Lung microvascular endothelial cell (primary cell): ENCODE measurements at places on chromosomes 13 and 19.
A peak's percentile ranks its signal among the peaks of the same experiment; 100 is the strongest.

- peak; percentile 92 for DNase-seq
Measured at GRCh38 chr13:51726446-51727193, 77.3 kb downstream of the DHRS12 start.

GRCh38 chr13:72126424-72126823 lies 259.4 kb upstream of the DACH1 start:
- DNase-seq = no peak

DNA sequence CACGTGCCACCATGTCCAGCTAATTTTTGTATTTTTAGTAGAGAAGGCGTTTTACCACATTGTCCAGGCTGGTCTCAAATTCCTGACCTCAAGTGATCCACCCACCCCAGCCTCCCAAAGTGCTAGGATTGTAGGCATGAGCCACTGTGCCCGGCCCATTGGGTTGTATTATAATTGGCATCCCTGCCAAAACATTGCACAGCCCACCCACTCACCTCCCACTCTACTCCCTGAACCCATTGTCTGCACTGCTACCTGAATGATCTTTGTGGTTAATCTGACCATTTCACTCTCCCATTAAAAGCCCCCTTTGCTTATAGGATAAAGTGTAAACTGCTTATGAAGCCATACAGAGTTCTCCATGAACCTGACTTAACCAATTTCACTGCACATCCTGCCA lies 26.3 kb upstream of the KCTD12 start:
- no peak for DNase-seq

DNA sequence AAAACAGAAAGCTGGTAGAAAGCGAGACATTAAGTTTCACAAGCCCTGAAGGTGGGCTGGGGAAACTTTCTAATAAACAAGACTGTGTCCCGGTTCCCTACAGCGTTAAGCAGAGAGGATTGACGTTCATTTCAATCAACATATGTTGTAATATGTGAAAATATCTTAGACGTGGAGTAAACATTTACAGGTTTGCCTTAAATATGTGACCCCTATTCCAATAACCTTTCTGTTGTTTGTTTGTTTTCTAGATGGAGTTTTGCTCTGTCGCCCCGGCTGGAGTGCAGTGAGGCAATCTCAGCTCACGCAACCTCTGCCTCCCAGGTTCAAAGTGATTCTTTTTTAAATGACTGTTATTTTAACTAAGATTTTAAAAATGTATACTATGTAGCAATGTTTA lies 526.2 kb downstream of the SUCLA2 start:
- no peak for DNase-seq

- DNase-seq = no peak
Measured at GRCh38 chr19:23855676-23856075, 59.0 kb upstream of the ZNF726 start.

DNA sequence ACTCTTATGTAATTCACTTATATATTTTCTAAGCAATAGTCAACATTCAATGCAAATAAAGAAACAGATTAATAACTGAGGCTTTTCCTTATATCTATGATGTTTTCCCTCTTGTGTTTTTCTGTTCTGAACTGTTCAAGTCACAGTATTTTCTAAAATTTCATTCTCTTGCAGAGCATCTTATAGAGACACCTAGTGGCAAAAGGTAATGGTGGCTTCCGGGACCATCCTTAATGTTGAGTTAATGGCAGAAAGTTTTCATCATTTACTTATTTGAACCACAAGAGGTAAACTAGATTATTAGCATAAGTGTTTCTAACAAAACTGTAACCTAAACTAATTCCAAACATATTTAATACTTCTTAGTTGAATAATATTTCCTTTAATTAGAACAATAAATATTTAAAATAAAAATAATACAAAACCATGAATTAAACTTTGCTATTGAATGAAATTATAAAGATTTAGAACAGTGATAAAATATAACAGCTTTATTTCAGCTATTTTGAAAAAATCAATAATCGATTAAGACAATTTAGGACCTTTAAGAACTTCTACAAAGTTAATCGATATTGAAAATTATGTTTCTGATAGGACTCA lies 1.7 kb upstream of the SLITRK5 start:
- no peak for DNase-seq

GRCh38 chr19:37975596-37976515 lies 68.8 kb downstream of the SIPA1L3 start:
- no peak for DNase-seq

DNA sequence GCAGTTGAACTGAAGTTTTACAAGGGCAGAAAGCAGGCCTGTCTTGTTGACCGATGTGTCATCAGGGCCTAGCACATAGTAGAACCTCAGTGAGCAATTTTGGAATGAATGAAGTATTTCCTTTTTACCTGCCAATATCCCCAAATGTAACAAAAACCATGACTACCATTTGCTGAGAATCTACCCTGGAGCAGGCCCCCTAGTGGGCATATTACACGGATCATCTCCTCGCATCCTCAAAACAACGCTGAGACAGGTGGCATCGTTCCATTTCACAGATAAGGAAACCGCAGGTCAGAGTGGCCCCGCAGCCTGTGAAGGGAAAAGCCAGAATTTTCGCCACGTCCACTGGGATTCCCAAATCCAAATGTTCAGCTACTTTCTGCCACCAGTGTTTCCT lies 77.9 kb downstream of the CACNA1A start:
- peak; percentile 27 for DNase-seq

- no peak for DNase-seq
Measured at GRCh38 chr19:6970021-6970420, 51.2 kb downstream of the MBD3L2B start.

DNA sequence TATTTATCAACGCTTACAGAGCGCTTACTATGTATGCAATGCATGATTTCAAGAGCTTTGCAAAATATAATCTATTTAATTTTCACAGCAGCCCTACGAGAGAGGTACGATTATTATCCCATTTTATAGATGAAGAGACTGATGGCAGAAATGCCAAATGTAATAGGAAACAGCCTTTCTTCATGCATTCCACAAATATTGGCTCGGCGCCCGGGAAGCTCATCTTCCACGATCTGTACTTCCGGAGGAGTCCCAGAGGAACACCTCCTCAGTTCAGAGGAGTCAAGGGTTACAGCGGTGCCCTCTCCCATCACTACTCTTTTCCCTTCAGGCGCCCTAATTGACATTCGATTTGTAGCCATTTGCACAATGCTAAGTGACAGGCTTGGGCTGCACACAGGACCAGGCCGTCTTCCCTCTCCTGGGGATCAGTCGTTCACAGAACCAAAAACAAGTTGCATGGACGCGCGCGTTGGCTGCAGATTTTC lies 1.1 kb upstream of the ARHGAP35 start:
- no peak for DNase-seq

DNA sequence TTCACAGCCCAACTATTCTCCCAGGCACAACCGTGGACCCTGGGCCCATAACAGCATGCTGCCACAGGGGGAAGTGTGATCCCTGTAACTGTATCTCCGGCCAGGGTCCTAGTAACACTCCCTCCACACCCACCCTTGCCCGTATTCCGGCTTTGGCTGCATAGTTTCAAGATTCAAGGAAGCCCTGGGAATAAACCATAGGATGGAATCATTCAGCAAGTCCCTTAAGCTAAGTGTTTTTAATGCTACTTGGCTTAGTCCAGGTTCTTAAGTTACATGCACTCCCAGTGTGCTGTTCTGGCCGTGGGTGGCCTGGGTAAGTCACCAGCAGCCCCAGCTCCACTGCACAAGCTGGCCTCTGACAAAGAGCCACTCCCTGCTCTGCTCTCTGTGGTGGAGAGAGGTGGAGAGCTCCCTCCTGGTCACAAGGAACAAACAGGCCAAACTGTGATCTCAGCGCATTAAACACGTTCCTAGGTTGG lies 532.4 kb upstream of the SGCG start:
- DNase-seq = no peak
